ENCODE measurements at places on chromosomes 12 and 14. TPM values are rescaled to one million over a fixed set of nuclear protein-coding genes. Genes with fewer than 3 reads are reported as not detected.
A peak's percentile ranks its signal among the peaks of the same experiment; 100 is the strongest.

Gene EFS
- total RNA-seq: 90.4 TPM

DNA sequence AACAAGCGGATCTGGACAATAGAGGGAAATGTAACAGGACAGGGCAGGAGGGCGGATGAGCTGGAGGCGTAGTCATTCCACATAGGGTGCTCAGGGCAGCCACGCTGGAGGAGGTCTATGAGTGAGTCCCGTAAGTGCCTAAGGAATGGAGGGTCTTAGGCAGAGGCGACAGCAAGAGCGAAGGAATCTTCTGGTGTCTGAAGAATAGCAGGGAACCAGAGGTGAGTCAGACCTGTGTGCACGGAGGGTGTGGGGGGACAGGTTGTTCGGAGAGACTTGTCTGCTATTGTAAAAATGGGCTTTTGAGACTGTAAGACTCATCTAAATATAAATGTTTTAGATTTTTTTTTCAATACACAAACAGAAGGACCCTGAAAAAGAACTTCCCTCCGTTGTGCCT lies 70.6 kb downstream of the SETD3 start:
- no peak for DNase-seq
- H3K4me1 ChIP-seq: peaks cover 20% of the 10 kb centered on the region
- no peak overlapping the region for H3K4me3 ChIP-seq
- no peaks in the 10 kb centered on the region for H3K36me3 ChIP-seq

GRCh38 chr12:67646775-67647174 lies 1.8 kb upstream of the DYRK2 start:
- H3K4me3 ChIP-seq: peak overlapping the region; percentile 93
- H3K27me3 ChIP-seq: peaks cover 25% of the 10 kb centered on the region
- H3K4me1 ChIP-seq: peaks cover 20% of the 10 kb centered on the region
- DNase-seq: no peak

DNA sequence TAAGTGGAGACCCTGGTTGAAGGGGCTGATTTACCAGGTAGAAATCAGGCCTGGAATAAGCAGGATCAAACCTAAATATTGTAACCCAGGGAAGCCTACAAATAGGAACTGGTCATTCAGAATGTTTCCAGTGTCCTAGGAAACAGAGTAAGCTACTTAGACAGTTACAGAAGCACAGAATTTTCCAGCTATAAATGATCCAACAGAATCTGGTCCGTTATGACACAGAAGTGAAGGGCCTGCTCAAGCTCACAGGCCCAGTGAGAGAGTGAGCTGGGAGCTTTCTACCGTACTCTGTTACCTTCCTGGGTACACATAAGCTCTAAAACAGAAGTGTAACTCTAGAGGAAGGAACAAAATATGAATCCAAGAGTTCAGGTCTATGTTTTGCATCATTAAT lies 119.1 kb downstream of the TTC7B start:
- H3K4me3 ChIP-seq: no peak overlapping the region
- H3K27ac ChIP-seq: no peak overlapping the region
- no peaks in the 10 kb centered on the region for H3K36me3 ChIP-seq
- H3K27me3 ChIP-seq: no peaks in the 10 kb centered on the region

GRCh38 chr14:68214431-68214830 lies 394.9 kb downstream of the RAD51B start:
- H3K4me3 ChIP-seq: no peak overlapping the region
- H3K36me3 ChIP-seq: no peaks in the 10 kb centered on the region
- no peaks in the 10 kb centered on the region for H3K4me1 ChIP-seq
- no peaks in the 10 kb centered on the region for H3K27me3 ChIP-seq
- no peak overlapping the region for H3K27ac ChIP-seq

- no peaks in the 10 kb centered on the region for H3K4me1 ChIP-seq
- H3K27ac ChIP-seq: no peak overlapping the region
- no peak overlapping the region for H3K4me3 ChIP-seq
- DNase-seq: no peak
- no peaks in the 10 kb centered on the region for H3K36me3 ChIP-seq
Observed at GRCh38 chr14:97217111-97217885, 420.1 kb downstream of the VRK1 start.

GRCh38 chr14:95895720-95896119 lies 19.1 kb downstream of the TUNAR start:
- DNase-seq: peak; percentile 51
- peaks cover 4% of the 10 kb centered on the region for H3K36me3 ChIP-seq
- H3K4me1 ChIP-seq: peaks cover 27% of the 10 kb centered on the region
- H3K4me3 ChIP-seq: peak overlapping the region; percentile 35

DNA sequence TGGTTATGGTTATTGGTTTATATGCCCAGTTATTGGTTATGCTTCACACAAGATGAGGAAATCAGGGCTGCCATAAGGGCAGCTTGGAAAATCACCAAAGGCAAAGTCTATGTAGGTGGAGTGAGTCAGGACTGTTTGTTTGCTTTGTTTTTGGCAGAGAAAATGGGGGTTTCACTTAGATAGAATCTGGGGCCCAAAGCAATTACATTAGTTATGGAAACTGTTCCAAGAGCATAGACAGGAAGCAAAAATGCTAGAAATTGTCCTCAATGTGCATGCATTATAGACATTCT lies 2.2 kb downstream of the VAMP1 start:
- no peak overlapping the region for H3K27ac ChIP-seq
- no peak for DNase-seq
- H3K27me3 ChIP-seq: peaks cover 4% of the 10 kb centered on the region
- no peaks in the 10 kb centered on the region for H3K4me1 ChIP-seq
- no peak overlapping the region for H3K4me3 ChIP-seq

DNA sequence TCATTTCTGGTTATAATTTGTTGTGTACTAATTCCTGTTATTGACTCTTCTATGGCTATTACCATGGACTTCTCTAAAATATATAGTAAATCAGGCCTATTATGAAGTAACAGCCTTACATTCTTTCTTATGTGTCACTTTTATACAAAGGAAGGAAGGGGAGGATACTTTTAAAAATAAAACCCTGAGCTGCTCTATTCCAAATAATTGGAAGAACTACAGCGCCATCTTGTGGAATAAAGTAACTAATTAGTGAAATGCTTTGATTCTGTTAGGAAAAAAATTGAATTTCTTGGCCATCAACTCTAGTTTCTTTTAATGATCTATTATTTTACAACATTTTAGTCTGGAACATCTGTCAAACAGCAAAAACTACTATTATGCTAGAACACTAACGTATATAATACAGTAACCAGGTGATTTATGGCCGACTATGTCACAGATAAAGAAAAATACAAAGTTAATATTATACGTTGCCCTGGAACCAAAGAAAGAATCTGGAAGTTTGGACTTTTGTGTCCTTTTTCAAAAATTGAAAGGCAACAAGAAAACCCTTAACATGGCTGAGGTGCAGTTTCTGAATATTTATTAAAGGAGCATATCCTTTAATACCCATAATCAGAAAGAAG lies 55.0 kb upstream of the NELL2 start:
- peaks cover 20% of the 10 kb centered on the region for H3K4me1 ChIP-seq
- H3K36me3 ChIP-seq: peaks cover 6% of the 10 kb centered on the region
- DNase-seq: no peak
- H3K27me3 ChIP-seq: peaks cover 9% of the 10 kb centered on the region
- H3K27ac ChIP-seq: no peak overlapping the region
- H3K4me3 ChIP-seq: no peak overlapping the region

- no peaks in the 10 kb centered on the region for H3K4me1 ChIP-seq
- peaks cover 6% of the 10 kb centered on the region for H3K36me3 ChIP-seq
- DNase-seq: no peak
Observed at GRCh38 chr14:54132496-54132895, 175.9 kb upstream of the BMP4 start.

GRCh38 chr12:26573225-26573909 lies 259.6 kb downstream of the ITPR2 start:
- DNase-seq: no peak
- no peak overlapping the region for H3K4me3 ChIP-seq
- peaks cover 2% of the 10 kb centered on the region for H3K27me3 ChIP-seq
- H3K4me1 ChIP-seq: no peaks in the 10 kb centered on the region
- no peaks in the 10 kb centered on the region for H3K36me3 ChIP-seq

- no peak overlapping the region for H3K27ac ChIP-seq
- H3K36me3 ChIP-seq: peaks cover 6% of the 10 kb centered on the region
- H3K4me3 ChIP-seq: no peak overlapping the region
- H3K4me1 ChIP-seq: no peaks in the 10 kb centered on the region
Observed at GRCh38 chr12:93154753-93155480, 222.8 kb upstream of the NUDT4 start.

All from glutamatergic neuron (in vitro differentiated cells).